Activated T-cell treated with anti-CD3 and anti-CD28 coated beads for 4 hours (primary cell): ENCODE measurements at places on chromosomes 6 and 20.

DNA sequence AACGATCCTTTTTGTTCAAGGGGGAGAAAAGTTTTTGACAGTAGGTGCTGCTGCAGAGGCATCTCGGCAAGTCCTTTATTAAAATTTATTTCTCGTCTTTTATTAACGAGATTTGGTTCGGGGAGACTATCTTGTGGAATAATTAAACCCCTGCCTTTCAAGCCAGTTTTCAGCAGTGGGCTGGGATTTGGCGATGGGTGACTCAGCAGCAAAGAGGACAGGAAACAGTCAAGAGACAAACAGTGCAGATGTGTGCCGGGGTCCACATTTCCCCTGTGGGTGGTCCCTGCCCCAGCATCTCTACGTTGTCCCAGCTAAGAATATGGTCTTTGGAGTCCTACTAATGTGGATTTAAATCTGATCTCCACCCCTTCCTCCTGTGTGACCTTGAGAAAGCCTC, 282.8 kb downstream of the CDH26 start:
- no peak for DNase-seq

DNA sequence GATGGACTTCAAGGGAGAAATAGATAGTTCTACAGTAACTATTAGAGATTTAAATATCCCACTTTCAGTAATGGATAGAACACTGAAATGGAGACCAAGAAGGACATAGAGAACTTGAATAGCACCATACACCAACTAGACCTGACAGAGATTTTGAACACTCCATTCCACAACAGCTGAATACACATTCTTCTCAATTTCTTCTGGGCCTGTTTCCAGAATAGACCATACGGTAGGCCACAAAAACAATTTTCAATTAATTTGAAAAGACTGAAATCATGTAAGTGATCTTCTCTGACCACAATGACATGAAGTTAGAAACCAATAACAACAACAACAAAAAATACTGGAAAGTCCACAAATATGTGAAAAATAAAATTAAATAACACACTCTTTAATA, 979.1 kb upstream of the FLRT3 start:
- no peak for DNase-seq

- peak; percentile 27 for DNase-seq
Observed at GRCh38 chr6:149032599-149033405, 284.7 kb upstream of the TAB2 start.

DNA sequence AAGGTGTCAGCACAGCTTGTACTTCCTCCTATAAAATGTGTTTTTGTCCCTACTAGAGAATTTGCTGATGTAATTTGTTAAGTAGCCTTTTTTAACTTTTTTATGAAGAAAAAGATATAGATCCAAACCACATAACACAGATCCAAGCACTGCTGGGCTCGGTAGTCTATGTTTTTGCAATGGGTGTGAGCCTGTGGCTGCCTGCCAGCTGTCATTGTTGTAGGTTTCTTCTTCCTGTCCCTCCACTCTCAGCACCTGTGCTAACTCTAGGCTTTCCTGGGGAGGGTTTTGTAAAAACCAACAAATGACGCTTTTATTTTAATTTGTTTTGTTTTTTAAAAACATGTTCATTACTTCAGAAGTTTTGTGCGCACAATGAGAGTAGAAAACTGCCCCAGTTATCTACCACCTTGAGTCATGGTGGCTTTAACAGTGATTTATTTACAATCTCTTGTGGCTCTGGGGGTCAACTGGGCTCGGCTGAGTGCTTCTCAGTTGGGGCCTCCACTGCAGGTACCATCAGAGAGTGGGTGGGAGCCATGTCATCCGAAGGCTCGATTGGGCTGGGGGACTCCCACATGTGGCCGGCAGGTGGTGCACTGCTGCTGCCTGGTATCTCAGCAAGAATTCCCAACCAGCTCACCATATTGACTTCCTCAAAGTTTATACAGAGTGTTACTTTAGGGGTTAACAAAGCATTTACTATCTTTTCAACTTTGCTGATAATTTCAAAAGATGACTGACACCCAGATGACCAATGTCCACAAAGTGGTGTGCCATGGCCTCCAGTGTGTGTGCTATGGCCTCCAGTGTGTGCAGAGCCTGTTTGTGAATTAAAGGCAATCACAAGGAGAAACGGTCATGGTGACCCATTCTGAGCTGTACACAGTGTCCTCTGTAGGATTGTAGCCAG, 3.0 kb upstream of the CCR6 start:
- no peak for DNase-seq

- peak; percentile 24 for DNase-seq
Observed at GRCh38 chr20:46021361-46022359, 7.4 kb upstream of the SLC12A5 start.

DNA sequence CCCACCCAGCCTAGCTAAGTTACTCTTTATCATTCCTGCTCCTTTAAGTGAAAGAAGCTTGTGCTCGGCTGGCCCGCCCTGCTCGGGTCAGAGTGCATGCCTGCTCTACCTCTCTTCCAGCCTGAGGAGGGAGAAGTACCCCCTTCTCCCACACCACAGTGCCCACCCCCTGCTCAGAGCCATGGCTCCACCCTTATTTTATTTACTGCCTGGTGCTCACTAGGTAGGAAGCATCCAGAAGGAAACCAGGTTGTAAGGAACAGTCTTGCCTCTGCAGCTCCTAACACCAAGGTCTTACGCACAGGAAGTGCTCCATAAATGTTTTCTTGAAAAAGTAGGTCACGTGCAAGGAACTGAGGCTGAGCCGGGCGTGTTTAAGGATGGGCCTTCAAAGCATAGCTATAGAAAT, 105.7 kb upstream of the SNX9 start:
- DNase-seq = no peak

- DNase-seq = no peak
Observed at GRCh38 chr6:31178143-31179041, 7.9 kb upstream of the POU5F1 start.

GRCh38 chr20:35363190-35363589, 48.6 kb downstream of the UQCC1 start:
- no peak for DNase-seq

DNA sequence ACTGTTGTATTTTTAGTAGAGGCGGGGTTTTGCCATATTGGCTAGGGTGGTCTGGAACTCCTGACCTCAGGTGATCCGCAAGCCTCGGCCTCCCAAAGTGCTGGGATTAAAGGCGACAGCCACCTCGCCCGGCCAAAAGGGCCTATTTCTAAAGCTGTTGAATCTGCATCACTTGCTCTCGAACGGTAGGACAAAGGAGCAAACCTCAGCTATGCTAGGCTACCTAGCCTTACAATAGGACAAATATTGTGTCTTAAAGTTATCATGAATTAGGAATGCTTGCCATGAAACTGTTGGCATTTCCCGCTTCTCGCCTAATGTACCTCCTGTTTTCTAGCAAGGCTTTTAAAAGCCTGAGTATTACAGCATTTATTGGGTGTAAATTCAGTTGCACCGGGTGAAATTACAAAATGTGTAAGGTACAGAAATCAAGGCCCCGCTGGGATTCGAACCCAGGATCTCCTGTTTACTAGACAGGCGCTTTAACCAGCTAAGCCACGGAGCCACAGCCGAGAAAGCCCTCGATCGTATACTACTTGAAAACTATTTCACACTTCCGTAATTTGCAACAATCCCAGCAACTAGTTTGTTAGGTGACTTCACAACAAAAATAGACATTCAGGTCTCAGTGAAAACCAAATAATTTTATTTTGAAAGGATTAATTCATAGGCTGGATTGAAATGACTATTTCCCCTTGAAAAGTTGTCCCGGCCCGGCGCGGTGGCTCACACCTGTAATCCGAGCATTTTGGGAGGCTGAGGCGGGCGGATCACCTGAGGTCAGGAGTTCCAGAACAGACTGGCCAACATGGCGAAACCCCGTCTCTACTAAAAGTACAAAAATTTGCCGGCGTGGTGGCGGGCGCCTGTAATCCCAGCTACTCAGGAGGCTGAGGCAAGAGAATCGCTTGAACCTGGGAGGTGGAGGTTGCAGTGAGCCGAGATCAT, 211.6 kb upstream of the ZNF184 start:
- peak; percentile 35 for DNase-seq

GRCh38 chr20:57622579-57623381, 2.6 kb upstream of the ZBP1 start:
- DNase-seq = peak; percentile 55
